ENCODE measurements at places on chromosomes 1 and 21.

GRCh38 chr21:35504277-35504676 is 455.2 kb upstream of the RUNX1 start:
- no peak for DNase-seq

GRCh38 chr1:203930342-203930741 is 68.9 kb downstream of the SNRPE start:
- DNase-seq, result no peak

DNA sequence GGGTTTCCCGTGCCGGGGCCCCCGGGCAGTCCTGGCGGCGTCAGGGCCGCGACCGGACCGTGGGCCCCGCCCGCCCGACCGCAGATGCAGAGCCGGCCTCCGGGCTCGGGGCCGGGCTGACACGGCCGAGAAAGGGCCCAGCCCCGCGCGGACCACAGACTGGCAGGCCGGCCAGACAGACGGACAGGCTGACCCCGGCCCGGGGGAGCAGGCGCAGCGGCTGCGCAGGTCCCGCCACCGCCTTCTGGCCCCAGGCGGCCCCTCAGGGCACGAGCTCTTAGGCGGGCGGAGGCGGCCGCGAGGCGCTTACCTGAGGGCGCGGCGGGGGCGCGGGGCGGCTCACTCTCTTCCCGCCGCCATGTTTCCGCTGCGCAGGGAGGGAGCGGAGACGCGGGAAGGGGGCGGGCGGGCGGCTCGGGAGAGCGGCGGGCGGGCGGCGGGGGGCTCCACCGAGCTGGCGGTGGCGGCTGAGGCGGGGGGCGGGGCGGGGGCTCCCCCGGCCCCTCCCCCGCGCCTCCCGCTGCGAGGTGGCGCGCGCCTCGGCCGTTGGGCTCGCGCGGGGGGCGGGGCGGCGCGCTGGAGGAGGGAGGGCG is at the start of gene SCMH1:
TSS of gene SCMH1 (minus strand) at position 558 of the 593 bp plus-strand sequence. CDS start 56,173 bp downstream, outside the sequence.
- DNase-seq, result peak; percentile 54

GRCh38 chr1:47189844-47190508 is at the start of gene PDZK1IP1:
Gene PDZK1IP1 (minus strand): TSS chr1:47190036. CDS start chr1:47189932, 104 bp downstream.
- DNase-seq, result no peak

DNA sequence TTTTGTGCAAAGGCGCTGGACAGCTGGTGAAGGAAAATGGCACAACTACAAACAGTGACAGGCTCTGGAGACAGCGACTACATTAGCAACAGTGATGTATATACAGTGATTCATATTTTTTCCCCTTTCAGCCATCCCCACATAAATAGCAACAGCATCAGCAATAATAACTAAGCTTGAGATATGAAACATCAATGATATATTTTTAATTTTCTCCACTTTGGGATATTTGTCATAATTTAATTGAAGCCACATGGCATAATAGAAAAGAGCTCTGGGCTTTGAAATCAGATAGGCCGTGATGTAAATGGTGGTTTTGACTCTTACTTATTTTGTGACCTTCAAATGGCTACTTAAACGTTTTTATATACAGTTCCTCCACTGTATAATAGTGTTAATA is 764.3 kb upstream of the PRMT6 start:
- DNase-seq, result no peak

DNA sequence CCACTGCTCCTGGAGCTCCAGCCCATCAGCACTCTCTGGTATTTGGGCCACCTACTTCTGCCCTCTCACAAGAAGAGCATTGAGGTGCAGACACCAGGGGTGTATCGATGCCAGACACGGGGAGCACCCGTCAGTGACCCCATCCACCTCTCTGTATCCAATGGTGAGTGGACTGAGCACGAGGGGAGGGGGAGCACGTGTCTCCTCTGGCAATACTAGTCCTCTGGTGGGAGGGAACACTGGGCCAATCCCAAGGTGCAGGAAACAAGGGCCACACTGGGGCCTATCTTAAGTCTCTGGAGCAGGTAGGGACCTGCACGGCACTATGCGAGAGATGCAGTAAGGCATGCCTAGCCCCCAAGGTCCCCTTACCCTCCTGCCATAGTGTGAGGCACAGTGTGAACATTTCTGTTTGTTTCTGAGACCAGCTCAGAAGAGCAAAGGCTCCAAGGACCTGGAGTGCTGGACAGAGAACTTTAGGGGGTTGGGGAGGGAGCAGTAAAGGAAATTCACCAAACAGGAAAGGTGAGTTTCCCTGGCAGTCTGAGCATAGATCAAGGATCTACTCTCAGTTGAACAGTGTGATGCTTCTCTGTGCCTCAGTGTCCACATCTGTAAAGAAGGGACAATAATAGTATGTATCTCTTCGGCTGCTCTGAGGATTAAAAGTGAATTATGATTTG is 2.3 kb downstream of the FCRLB start:
- DNase-seq, result no peak

DNA sequence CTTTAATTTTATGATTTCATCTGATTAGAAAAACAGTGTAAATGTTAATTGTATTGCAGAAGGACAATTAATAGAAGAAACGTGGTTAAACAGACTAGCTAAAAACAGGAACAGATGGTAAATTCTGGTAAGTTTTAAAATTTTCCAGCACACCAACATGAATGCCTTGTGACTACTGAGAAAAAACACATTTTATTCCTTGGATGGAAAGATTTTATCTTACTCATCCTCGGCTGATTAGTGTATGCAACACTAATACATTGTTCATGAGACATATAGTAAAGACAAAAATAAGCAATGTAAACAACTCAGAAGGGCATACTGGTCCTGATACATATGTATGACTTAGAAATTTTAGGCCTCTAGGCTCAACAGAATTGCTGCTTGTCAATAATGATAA is 4.9 kb upstream of the AK5 start:
- no peak for DNase-seq

DNA sequence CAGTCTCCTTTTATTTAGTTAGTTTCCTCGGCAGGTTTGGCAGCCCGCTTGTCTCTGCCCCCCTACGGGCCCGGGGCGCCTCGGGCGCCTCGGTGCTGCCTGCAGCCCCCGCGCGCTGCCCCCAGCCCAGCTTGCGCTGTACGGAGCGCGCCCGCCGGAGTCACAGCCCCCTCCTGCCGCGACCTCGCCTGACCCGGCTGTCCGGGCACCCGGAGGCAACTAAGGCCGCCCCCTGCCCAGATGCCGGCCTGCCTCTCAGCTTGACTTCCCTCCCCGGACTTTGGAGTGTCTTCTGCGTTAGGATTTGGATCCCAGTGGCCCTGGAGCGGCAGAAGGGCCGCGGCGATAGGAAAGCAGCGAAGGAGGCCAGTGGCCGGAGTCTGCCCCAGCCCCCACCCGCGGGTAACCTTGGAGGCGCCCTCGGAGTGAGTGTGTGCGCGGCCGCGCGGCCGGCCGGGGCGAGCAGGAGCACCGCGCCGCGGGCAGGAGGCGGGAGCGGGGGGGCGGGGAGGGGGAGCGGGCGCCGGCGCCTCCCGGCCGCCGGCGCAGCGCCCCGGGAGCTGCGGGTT is 7.6 kb downstream of the CDKN2C start:
- DNase-seq, result no peak

DNA sequence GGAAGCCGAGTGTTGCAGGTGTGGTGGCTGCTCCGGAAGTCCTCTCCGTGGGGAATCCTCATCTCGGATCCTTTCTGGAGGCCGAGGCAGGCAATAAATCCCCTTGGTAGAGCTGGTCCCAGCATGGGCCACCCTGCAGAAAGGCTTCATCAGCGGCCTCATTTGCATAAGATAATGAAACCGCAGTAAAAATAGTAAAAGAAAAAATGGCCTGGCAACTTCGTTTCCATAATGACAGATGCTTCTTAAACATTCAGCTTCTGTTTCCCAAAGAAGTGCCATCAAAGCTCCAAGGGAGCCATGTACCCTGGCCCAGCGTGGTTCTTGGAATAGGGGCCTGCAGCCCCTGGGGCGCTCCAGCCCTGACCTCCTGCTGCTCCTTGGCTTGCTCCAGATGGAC is 244.1 kb downstream of the GRIK3 start:
- DNase-seq, result no peak

DNA sequence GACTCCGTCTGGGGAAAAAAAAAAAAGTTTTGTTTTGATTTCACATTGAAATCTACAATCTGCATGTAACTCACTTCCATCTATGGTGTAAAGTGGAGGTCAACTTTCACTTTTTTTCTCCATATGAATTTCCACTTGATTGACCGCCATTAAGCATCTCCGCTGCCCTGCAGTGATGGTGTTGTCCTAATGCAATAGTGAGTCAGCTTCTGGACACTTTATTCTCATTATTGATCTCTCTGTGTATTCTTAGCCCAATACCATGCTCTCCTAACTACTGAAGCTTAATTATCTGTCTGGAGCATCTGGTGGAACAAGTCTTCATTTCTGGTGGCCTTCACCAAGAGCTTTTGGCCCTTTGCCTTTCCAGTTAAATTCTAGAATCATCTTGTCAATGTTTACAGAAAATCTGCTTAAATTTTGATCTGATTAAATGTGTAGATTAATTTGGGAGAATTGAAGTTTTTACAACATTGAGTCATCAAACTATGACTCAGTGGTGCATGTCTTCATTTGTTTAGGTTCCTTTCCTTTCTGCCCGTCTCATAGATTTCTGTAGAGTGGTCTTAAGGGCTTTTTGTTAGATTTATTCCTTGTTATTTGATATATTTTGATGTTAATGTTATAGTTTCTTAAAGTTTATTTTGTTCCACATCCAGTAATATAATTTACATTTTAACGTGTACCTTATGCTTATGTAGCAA is 181.5 kb downstream of the PRDM2 start:
- no peak for DNase-seq
